ENCODE measurements at places on chromosomes 6 and 20. TPM values are rescaled to one million over a fixed set of nuclear protein-coding genes. Genes with fewer than 3 reads are reported as not detected.

Gene PRSS35
- 3.1 TPM for total RNA-seq

Gene SMOC2
- 334 TPM for total RNA-seq

Gene PLEKHG1
- 29.3 TPM for total RNA-seq

Gene ATXN1
- total RNA-seq: 62.4 TPM

- no peak overlapping the region for H3K27ac ChIP-seq
- H3K4me3 ChIP-seq: no peak overlapping the region
- no peaks in the 10 kb centered on the region for H3K36me3 ChIP-seq
- H3K4me1 ChIP-seq: no peaks in the 10 kb centered on the region
- DNase-seq: no peak
Measured at GRCh38 chr20:25739615-25740320, 43.1 kb upstream of the ZNF337 start.

GRCh38 chr20:40275738-40276137, 413.3 kb downstream of the MAFB start:
- peaks cover 17% of the 10 kb centered on the region for H3K4me1 ChIP-seq
- no peaks in the 10 kb centered on the region for H3K27me3 ChIP-seq
- H3K36me3 ChIP-seq: no peaks in the 10 kb centered on the region
- H3K4me3 ChIP-seq: no peak overlapping the region
- DNase-seq: no peak
- no peak overlapping the region for H3K27ac ChIP-seq

GRCh38 chr6:89690944-89691324, 52.4 kb upstream of the LYRM2 start:
- H3K27ac ChIP-seq: no peak overlapping the region
- no peaks in the 10 kb centered on the region for H3K4me1 ChIP-seq
- H3K36me3 ChIP-seq: peaks cover 50% of the 10 kb centered on the region
- H3K4me3 ChIP-seq: no peak overlapping the region

All from thoracic aorta (tissue), 2 donors.